Fibroblast of lung (primary cell): ENCODE measurements at places on chromosomes 4 and X. TPM values are rescaled to one million over a fixed set of nuclear protein-coding genes. Genes with fewer than 3 reads are reported as not detected.

NOX1 gene
- not detected in 2 replicates for total RNA-seq

NONO gene
- total RNA-seq = 316 and 355 TPM in 2 replicates

MAGEA11 gene
- not detected in 2 replicates for total RNA-seq

ENAM gene
- under 0.01 and 0.50 TPM in 2 replicates for total RNA-seq

USP26 gene
- not detected in 2 replicates for total RNA-seq

DNA sequence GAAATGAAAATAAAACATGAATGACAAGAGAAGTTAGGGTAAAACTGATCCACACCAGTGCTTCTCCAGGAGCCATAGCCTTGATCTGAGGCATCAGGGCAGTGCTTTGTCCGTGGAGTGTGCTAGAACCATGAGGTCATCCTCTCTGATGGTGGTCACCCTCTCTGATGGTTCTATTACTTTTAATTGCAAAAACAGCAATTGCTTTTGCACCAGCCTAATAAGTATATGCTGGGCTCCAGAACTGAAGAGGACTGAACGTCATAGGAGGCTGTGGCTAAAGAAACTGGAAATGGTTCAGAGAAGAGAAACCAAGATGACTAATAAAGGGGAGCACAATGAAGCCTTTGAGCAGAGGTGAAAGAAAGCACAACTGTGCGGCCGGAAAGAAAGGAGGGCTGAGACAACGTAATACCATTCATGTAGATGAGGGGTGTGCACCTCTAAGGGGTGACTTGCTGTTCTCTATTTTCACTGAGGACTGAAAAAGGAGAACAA lies 17.0 kb upstream of the TMEM154 start:
- DNase-seq = peak; percentile 96

- no peak for DNase-seq
Observed at GRCh38 chr4:12712648-12713339, 771.3 kb downstream of the RAB28 start.

DNA sequence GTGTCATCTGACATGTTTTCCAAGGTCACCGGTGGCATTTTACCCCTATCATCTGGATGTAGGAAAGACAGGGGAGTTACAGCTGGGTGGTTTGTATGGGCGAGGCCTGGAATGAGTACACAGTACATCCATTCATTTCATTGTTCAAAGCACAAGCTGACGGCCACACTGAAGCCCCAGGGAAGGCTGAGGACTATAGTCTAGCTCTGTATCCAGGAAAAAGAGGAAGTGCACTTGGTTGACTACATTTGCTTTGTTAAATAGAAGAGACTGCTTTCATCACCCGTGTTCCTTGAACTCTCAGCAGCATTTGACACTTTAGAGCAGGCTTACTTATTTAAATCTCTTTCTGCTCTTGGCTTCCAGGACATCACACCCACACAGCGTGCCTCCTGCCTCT lies 1041.0 kb upstream of the TENM3 start:
- DNase-seq = no peak

- peak; percentile 92 for DNase-seq
Observed at GRCh38 chr4:179894066-179894778, 2349.0 kb upstream of the TENM3 start.

- no peak for DNase-seq
Observed at GRCh38 chrX:130746709-130747342, 156.2 kb downstream of the ENOX2 start.

DNA sequence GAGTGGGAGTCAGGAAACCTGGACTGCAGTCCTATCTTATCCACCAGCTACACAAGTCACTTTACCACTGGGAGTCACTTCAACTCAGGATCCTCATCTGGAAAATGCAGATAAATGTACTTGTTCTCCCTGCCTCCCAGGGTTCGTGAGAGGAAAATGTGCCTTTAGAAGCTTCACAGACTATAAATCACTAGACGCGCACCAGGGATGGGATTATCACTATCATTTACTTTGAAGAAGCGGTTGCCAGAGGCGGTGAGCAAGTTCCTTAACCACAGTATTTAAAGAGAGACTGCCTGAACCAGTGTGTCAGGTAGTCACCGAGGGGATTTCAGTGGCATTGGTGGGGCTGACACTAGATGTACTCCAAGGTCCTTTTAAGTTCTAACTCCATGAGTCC lies 219.5 kb downstream of the HS6ST2 start:
- no peak for DNase-seq

DNA sequence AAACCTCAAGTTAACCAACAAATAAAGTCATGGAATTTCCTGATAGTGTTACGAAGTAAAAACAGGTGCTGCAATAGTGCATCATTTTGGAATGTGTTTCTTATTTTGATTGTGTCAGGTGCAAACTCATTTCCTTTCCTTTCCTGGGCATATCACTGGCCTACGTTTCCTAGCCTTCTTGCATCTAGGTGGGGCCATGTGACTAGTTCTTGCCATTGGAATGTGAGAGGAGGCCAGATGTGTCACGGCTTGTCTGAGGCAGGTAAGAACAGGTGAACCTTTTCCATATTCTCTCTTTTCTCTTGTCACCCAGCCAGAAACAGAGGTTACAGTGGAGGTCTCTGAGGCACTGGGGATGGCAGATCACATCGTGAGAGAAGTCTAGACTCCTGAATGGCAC lies 868.0 kb downstream of the RPA4 start:
- DNase-seq = no peak

DNA sequence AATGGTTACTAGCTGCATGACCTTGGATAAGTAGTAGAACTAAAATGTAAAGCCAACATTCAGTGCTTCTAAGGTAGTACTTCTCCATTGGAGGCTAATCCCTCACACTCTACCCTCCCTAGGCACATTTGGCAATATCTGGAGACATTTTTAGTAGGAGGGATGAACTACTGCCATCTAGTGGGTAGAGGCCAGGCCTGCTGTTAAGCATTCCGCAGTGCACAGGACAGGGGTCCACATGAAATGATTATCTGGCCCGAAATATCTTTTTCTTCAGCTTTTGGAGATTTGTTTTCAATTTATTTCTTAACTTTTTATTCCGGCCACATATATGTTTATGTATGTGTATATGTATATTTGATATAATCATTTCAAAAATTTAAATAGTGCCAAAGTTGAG lies 36.0 kb upstream of the SPANXC start:
- peak; percentile 3 for DNase-seq

DNA sequence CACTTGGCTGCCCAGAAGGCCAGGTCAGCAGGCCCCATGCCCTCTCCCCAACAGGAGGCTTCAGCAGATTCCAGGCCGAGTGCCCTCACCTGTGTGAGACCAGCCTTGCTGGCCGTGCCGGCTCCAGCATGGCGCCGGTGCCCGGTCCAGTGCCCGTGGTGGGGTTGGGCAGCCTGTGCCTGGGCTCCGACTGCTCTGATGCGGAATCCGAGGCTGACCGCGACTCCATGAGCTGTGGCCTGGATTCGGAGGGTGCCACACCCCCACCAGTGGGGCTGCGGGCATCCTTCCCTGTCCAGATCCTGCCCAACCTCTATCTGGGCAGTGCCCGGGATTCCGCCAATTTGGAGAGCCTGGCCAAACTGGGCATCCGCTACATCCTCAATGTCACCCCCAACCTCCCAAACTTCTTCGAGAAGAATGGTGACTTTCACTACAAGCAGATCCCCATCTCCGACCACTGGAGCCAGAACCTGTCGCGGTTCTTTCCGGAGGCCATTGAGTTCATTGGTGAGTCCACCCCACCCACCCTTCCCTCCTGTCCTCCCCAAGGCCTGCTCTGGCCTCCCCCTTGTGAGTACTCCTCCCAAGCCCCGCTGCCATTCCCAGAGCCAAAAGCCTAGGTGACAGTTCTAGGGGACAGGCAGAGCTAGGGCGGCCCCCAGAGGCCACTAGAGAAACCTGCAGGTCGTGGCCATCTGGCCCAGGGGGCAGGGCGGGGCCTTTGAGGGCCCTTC lies 2.3 kb downstream of the DUSP9 start:
- DNase-seq = no peak

- no peak for DNase-seq
Observed at GRCh38 chr4:122434285-122434684, 22.2 kb downstream of the IL2 start.

GRCh38 chrX:39624166-39624565 lies 473.6 kb downstream of the BCOR start:
- no peak for DNase-seq

GRCh38 chrX:119880076-119880475 lies 8.4 kb downstream of the NDUFA1 start:
- DNase-seq = no peak
